NCI-H774 (cell line): ENCODE measurements at places on chromosomes 3 and 15.

DNA sequence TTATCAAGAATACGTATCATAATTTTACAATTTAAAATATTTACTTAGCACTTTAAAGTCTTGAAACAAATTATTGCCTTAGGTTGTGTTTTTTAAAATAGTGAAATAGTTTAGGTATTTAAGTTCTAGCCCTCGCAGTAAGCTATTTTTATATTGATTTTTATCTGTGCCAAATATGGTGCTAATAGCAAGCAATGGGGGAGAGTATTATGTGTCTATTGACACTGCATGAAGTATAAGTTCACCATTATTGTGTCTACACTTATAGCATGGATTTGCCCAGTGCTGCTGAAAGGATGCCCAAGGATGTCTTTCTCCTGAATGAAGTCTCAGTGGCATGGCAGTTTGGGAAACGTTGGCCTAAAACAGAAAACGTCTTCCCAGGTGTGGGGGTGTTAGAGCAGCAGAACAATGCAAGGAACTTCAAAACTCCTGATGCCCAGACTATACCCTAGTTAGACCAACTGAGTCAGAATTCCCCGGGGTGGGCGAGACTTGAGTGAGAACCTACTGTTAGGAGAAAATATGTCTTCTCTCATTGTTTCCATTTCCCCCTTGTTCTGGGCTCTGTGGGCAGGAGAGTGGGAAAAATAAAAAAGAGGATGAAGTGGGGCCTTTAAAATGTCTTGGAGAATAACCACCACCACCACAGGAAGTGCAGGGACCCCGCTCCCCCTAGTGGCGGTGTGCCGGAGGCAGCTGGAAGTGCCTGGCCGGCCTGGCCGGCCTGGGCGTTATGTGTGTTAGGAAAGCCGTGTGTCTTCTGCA, 104.2 kb upstream of the SLC7A14 start:
- peak; percentile 47 for DNase-seq

DNA sequence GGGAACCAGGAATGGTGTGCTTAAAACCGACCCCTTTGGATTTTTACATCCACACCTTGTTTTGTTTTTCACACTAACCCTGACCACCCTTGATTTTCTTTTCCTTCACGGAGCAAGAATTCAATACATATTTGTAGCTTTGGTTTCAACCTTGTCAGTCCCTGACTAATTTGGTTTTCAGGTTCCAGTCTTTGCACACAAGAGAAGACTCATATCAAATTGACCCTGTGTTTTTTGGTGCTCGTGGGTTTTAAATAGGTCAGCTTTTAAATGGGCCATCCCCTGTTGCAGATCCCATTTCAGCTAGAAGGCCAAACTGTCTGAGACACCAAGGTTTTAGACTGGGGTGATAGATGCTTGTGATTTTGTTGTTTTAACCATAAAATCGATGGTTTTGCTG, 26.4 kb downstream of the ANP32A start:
- no peak for DNase-seq

DNA sequence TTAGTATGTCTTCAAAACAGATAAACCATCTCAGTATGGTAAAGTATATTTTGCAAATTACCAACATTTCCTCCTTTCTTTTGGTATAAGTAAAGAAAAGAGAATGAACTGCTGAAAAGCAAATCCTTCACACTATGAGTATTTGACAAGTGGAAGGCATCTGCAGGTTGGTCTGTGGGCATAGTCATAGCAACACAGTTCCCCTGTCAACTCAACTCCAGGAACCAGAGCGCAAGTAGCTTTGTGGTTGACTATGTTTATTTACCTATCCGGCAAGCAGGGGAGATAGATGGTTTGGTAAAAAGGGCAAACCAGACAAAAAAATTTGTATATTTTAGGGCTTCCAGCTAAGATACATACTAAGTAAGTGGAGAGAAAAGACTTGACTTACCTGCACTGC, 88.3 kb upstream of the PPIB start:
- DNase-seq, result no peak

GRCh38 chr15:78170848-78171773, 21.9 kb downstream of the IDH3A start:
- DNase-seq, result no peak

GRCh38 chr3:64109438-64109837, 86.1 kb upstream of the PSMD6 start:
- DNase-seq, result no peak

DNA sequence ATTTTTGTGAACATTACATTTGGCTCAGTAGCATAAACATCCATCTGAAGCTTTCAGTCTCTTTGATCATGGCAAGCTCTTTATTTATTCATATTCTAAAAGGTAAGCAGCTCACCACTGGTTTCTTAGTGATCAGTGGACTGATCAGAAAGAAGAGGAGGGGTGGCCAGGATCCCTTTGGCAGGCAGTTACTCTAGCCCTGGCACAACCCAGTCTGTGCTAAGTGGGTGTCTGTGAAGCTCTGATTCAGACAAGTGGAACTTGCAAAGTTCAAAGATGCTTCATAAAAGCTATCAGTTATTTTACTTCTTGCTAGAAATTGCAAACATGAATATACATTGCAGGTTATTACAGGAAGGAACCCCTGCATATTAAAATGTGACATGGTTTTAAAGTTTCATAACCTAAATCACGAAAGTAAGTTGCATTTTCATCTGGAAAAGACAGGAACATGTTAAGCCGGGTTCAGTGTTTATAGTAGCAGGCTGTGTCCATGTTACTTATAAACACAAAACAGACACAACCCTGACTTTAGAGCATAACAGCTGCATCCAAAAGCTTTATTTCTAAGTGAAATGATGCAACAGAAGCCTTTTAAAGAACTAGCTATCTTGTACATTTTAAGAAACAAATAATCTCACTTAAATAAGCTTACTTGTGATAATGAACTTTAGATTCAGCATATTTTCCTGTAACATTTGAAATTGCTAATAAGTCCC, 785.3 kb downstream of the MCTP2 start:
- no peak for DNase-seq

DNA sequence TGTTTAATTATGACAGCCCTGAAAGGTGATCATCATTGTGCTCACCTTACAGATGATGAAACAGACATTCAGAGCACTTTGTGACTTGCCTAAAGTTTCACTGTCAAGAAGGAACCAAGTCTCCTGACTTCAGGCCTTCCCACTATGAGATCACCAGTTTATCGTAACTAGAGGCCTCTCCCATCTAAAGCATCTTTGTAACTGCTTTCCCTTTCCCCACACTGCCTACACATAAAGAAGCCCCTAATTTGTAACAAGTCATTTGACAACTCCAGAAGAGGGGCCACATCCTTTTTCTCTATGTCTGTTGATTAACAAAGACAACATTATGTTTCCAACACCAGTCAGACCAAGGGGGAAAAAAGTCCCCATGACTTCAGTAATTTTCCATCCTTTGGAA, 1.1 kb downstream of the KLHL6 start:
- DNase-seq, result no peak

DNA sequence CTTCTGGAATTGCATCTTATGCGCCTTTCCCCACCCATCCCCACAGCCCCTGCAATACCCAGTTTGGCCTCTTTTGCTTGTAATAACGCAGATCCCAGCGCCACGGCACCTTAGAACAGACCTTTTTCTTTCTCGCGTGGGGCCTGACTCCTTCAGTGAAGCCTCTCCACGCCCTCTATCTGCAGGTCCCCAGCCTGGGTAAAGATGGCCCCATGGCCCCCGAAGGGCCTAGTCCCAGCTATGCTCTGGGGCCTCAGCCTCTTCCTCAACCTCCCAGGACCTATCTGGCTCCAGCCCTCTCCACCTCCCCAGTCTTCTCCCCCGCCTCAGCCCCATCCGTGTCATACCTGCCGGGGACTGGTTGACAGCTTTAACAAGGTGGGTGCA, 594 bp downstream of the CRELD1 start:
- no peak for DNase-seq

DNA sequence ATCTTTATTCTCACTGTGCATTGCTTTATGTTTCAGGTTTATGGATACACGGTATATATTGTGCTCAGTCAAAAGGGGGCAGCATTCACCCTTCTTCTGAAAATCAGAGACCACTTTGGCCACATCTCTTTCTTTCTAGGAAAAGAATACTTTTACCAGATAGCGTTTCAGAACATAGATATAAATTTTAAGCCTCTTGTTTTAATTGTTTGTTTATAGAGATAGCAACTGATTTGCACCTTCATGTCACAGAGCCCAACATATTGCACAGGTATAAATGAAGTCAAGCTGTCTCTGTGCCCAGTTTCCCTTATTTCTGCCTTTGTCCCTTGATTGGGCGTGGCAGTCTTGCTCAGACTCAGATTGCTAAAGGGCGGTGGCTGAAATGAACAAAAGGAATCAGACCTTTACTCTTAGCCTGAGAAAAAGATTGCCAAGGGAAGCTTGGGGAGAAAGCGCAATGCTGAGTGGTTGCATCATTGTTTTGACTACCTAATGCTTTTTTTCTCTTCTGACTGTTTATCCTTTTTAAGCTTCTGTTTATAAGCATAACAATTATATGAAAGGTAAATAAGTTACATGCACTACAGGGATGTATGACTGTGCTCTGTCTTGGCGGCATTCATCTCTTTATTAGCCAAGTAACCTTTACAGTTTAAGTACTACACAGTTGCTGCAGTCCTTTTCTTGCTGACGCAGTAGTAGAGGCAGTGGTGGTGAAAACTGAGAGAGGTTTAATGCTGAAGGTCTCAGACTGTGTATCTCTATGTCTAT, 70.8 kb upstream of the ZBTB20 start:
- peak; percentile 21 for DNase-seq
